Foreskin melanocyte (primary cell): ENCODE measurements at places on chromosomes 4 and X.
A peak's percentile ranks its signal among the peaks of the same experiment; 100 is the strongest.

- DNase-seq, result no peak
Measured at GRCh38 chr4:55439023-55439422, 43.3 kb downstream of the TMEM165 start.

- DNase-seq, result peak; percentile 84
Measured at GRCh38 chr4:15100994-15101695, 98.9 kb downstream of the CPEB2 start.

- DNase-seq, result no peak
Measured at GRCh38 chr4:41609851-41610250, 71.9 kb downstream of the LIMCH1 start.

- DNase-seq, result no peak
Measured at GRCh38 chrX:10356979-10357378, 200.2 kb downstream of the CLCN4 start.

- no peak for DNase-seq
Measured at GRCh38 chrX:155231163-155231562, 14.9 kb downstream of the VBP1 start.

DNA sequence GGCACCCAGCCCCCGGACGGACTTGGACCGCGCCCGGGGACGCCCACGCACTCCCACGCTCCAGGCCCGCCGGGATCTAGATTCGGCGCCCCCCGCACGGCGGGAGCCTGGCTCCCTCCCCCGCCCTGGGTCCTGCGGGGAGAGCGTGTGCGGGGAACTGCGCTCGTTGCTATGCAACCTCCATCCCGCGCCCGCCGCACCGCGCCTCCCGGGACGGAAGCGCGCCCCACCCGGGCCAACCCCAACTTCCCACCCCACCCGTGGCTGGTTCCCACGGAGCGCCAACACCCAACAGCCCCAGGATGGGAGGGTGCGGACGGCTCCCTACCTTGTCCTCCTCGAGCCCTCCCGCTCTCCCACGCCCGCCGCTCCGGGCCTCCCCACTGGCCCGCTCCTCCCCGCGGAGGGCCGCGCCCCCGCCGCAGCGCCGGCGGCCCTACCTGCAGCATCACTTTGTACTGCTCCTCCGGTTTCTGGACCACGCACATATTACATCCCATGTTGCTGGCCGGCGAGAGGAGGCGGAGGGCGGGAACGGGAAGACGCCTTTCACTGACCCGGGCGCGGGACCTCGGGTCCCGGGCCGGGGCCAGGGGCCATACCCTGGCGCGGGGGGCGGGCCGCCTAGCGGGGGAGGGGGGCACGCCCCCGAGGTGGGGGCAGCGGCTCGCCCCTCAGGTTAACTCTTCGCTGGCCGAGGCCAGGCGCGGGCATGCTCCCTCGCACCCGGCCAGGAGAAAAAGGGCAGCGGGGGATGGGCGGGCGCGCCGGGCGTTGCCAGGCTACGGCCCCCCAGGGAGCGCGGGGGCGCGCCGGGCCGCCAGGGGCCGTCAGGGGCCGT, at the start of gene PDZD4:
Gene PDZD4 (minus strand): TSS at position 746 of the 841 bp plus-strand sequence. CDS start 246 bp downstream, at position 500.
- no peak for DNase-seq

- no peak for DNase-seq
Measured at GRCh38 chrX:53398216-53398615, 24.2 kb downstream of the SMC1A start.

DNA sequence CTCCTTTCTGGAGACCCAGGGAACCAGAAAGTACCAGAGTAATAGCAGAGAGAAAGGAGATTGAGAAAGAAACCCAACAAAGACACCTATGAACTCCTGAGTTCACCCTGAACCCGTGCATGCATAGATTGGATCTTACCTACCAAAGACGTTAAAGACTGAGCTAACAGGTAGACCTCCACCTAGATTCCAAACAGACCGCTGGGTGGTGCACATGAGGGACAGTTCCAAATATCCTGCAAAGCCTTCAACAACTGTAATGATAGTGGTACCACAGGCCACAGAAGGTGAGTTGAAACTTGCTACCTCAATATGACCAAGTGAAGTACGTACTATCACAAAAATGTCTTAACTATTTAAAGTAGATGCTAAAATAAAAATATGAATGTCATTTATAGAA, 34.0 kb upstream of the NR0B1 start:
- DNase-seq, result no peak

- no peak for DNase-seq
Measured at GRCh38 chr4:151568966-151569365, 160.0 kb downstream of the FHIP1A start.

DNA sequence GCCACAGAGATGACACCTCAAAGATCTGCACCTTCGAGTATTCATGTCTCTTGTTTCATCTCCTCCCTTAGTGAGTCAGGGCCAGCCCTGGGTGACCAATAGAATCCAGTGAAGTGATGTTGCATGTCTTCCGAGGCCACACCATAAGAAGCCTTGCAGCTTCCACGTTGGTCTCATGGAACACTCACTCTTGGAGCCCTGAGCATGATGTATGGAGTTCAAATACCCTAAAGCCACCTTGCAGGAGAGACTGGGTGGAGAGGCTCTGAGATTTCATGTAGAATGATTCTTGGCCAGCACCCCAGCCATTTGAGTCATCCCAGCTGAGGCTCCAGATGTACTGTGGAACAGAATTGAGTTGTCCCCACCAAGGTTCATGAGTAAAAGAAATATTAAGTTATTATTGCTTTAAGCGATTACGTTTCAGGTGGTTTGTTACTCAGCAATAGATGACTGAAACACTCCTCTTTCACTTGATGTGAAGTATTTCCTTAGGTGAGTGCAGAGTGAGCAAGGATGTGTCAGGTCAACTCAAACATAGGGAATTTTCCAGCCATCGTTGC, 5.0 kb upstream of the RP2 start:
- DNase-seq, result no peak
